Hepatocyte (in vitro differentiated cells): ENCODE measurements at places on chromosomes 3 and 15.

GRCh38 chr3:65702202-65702601 is 336.5 kb downstream of the MAGI1 start:
- H3K36me3 ChIP-seq: no peaks in the 10 kb centered on the region
- no peak for DNase-seq
- H3K27ac ChIP-seq: no peak overlapping the region
- H3K27me3 ChIP-seq: no peaks in the 10 kb centered on the region
- H3K4me1 ChIP-seq: no peaks in the 10 kb centered on the region
- no peak overlapping the region for H3K4me3 ChIP-seq

DNA sequence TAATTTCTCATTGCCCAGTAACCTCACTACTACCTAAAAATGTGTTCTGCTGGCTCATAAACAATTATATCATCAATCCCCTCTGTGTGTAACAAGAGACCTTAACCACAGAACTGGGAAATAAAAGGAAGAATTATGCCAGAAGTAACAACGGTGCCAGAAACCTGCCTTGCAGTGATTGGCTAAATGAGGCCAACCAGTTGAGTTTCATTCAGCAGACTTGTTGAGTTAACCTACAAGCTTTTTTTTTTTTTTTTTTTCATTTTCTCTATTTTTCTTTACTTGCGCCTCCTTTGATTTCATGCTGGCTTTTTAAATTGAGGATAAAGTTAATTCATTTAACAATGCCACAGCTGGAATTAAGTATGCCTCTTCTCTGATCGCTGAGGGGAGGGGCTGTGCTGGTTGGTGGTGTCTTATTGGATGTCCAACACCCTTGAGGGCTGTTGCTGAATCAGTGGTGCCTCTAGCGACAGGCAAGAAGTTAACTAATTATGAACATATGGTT is 30.0 kb upstream of the GMNC start:
- H3K36me3 ChIP-seq: no peaks in the 10 kb centered on the region
- no peak for DNase-seq
- H3K4me1 ChIP-seq: no peaks in the 10 kb centered on the region
- no peak overlapping the region for H3K4me3 ChIP-seq
- no peaks in the 10 kb centered on the region for H3K27me3 ChIP-seq

GRCh38 chr15:53331328-53332190 is 427.9 kb downstream of the WDR72 start:
- H3K4me3 ChIP-seq: no peak overlapping the region
- H3K27me3 ChIP-seq: no peaks in the 10 kb centered on the region
- no peak overlapping the region for H3K27ac ChIP-seq
- H3K4me1 ChIP-seq: no peaks in the 10 kb centered on the region

- no peaks in the 10 kb centered on the region for H3K27me3 ChIP-seq
- no peaks in the 10 kb centered on the region for H3K36me3 ChIP-seq
- H3K27ac ChIP-seq: no peak overlapping the region
- no peak overlapping the region for H3K4me3 ChIP-seq
Measured at GRCh38 chr15:36774765-36775164, 195.3 kb downstream of the CDIN1 start.

- H3K27me3 ChIP-seq: no peaks in the 10 kb centered on the region
- H3K4me3 ChIP-seq: no peak overlapping the region
- no peak overlapping the region for H3K27ac ChIP-seq
- no peak for DNase-seq
- H3K36me3 ChIP-seq: no peaks in the 10 kb centered on the region
- no peaks in the 10 kb centered on the region for H3K4me1 ChIP-seq
Measured at GRCh38 chr3:118485693-118486092, 549.0 kb downstream of the IGSF11 start.

DNA sequence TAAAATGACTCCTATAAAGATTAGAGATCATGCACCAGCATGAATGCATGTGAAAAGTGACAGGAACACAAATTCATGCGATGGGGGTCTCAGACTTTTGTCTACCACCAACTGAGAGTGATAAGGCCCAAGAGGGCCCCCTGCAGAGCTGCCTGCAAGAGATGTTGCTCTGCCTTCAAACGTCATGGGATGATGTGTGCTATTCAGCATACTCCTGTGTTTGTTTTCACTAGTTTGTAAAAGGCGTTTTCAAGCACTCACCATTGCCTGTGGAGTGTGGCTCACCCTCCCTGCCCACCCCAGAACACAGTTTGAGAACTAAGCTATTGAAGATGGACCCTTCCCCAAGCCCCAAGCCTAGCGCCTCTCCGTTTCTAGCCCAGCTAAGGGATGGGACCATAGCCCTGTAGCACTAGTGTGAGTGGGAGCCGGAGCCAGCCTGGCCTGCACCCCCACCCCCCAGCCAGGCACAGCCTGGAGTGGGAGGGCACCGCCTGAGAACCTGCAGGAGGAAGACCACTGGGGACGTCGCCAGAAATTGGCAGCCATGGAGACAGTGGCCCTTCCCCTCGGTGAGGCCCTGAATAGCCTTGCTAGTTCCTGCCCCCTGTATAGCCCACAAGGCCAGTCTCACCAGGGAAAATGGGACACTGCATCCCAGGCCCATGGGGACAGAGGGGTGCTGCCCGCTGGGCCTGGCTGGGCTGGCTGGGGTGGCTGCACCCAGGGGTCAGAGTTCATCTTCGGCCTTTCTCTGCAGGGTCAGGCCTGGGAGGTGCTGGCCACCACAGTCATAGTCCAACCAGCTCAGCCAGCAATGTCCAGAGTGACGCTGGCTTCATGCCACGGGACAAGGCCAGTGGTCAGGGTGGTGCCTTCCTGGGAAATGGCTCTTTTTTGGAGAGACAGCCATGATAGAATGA is 22.6 kb upstream of the KLF13 start:
- peaks cover 24% of the 10 kb centered on the region for H3K27me3 ChIP-seq
- H3K4me3 ChIP-seq: no peak overlapping the region
- no peak for DNase-seq
- no peaks in the 10 kb centered on the region for H3K36me3 ChIP-seq
- no peaks in the 10 kb centered on the region for H3K4me1 ChIP-seq

GRCh38 chr3:30621576-30621975 is 15.2 kb downstream of the TGFBR2 start:
- no peak overlapping the region for H3K27ac ChIP-seq
- no peaks in the 10 kb centered on the region for H3K36me3 ChIP-seq
- peaks cover 3% of the 10 kb centered on the region for H3K4me1 ChIP-seq
- H3K27me3 ChIP-seq: no peaks in the 10 kb centered on the region
- no peak for DNase-seq
- H3K4me3 ChIP-seq: no peak overlapping the region

DNA sequence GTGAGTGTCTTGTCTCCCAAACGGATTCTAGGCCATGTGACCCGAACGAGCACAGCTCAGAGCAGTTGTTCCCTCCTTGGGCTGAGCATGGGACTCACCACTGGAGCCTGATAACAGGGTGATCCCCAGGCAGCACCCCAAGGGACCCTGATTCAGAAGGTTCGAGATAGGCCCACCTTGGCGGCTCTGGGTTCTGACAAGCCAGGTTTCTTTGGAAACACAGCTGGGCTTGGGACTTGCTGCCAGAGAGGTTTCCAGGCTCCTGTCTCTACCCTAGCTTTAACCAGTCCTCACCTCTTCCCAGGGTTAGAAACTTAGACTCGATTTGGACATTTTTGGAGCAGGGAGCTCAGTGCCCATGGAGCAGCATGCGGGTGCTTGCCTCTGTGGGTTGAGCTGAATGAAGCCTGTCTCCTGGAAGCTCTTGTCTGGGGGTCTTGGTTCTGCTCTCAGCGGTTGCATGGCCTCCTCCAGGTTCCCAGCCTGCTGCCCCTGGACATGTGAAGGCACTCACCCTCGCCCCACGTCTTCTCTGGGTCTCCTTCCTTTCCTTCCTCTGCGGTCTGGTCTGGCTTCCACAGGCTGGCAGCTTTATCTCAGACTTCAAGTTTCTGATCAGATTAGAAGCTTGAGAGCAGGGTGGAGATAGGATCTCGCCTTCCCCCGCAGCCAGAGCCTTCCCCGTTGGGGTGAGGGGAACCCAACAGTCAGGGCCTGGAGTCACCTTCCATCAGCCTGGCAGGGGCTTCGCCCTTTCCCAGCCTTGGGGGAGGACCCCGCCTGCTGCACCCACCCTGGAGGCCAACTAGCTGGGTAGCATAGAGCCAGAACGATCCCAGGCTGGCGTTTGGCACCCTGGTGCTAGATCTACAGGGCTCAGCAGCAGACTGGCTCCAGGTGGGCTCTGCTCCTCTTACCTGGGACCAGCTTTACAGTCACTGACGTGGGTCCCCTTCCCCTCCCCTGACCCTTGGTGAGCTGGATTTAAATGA is 21.0 kb downstream of the PAQR5 start:
- H3K4me3 ChIP-seq: no peak overlapping the region
- no peaks in the 10 kb centered on the region for H3K36me3 ChIP-seq
- no peak overlapping the region for H3K27ac ChIP-seq
- H3K27me3 ChIP-seq: no peaks in the 10 kb centered on the region

DNA sequence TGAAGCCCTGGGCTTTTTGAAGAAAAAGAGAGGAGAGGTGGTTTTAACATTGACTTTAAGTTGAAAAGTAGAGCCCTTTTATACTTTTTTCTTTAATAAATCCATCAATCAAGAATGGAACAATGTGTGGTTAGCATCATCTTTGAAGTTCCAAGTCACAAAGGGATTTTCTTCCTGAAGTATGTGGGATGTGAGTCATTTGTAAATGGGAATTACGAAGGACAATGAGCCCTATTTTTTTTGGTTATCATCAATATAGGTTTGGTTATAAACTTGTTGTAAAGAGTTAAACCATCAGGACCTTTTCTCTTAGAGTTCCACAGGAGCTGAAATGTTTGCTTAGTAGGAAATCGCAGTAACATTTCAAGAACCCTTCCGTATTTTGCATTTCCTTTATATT is 38.3 kb downstream of the PIK3CA start:
- H3K4me3 ChIP-seq: no peak overlapping the region
- no peak overlapping the region for H3K27ac ChIP-seq
- H3K27me3 ChIP-seq: no peaks in the 10 kb centered on the region
- no peak for DNase-seq
- no peaks in the 10 kb centered on the region for H3K36me3 ChIP-seq

GRCh38 chr15:72339777-72340177 is 19.8 kb upstream of the CELF6 start:
- H3K27me3 ChIP-seq: no peaks in the 10 kb centered on the region
- no peak overlapping the region for H3K4me3 ChIP-seq
- peak overlapping the region; percentile 56 for H3K27ac ChIP-seq
- H3K36me3 ChIP-seq: no peaks in the 10 kb centered on the region
- H3K4me1 ChIP-seq: no peaks in the 10 kb centered on the region
- peak; percentile 68 for DNase-seq

DNA sequence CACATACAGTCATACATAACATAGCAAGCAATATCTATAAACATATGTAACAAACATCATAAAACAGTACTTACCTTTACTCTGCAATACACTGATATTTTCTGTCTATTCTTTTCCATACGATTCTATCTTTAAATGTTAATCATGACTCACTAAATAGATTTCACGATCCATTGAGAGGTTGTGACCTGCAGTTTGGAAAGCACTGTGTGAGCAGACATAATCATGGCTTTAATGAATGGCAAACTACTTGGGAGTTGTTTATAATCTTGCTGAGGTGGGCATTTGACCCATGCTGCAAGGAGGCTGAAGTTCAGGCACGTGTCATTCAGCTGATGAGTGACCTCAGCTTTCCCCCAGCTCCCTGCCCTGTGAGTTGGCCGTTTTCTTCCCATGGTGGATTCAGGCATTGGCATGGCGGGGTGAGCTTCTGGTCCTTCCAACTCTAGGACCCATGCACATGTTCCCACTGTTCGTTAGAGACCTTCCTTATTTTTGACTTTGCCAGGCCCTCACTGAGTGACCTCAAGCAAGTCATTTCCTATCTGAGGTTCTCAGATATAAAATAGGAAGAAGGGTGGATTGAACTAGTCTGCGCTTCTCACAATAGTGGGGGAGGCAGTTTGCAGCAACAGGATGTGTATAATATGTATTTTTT is 41.7 kb downstream of the PAQR5 start:
- H3K36me3 ChIP-seq: no peaks in the 10 kb centered on the region
- H3K27ac ChIP-seq: no peak overlapping the region
- DNase-seq: no peak
- no peaks in the 10 kb centered on the region for H3K27me3 ChIP-seq
- H3K4me3 ChIP-seq: no peak overlapping the region
- no peaks in the 10 kb centered on the region for H3K4me1 ChIP-seq

GRCh38 chr15:94338243-94338846 is 107.0 kb downstream of the MCTP2 start:
- no peak for DNase-seq
- H3K36me3 ChIP-seq: peaks cover 4% of the 10 kb centered on the region
- H3K4me1 ChIP-seq: no peaks in the 10 kb centered on the region
- no peak overlapping the region for H3K27ac ChIP-seq
- no peaks in the 10 kb centered on the region for H3K27me3 ChIP-seq
- no peak overlapping the region for H3K4me3 ChIP-seq

- no peak overlapping the region for H3K27ac ChIP-seq
- no peaks in the 10 kb centered on the region for H3K27me3 ChIP-seq
- no peaks in the 10 kb centered on the region for H3K36me3 ChIP-seq
- H3K4me3 ChIP-seq: no peak overlapping the region
Measured at GRCh38 chr3:3627114-3627513, 172.1 kb upstream of the LRRN1 start.

DNA sequence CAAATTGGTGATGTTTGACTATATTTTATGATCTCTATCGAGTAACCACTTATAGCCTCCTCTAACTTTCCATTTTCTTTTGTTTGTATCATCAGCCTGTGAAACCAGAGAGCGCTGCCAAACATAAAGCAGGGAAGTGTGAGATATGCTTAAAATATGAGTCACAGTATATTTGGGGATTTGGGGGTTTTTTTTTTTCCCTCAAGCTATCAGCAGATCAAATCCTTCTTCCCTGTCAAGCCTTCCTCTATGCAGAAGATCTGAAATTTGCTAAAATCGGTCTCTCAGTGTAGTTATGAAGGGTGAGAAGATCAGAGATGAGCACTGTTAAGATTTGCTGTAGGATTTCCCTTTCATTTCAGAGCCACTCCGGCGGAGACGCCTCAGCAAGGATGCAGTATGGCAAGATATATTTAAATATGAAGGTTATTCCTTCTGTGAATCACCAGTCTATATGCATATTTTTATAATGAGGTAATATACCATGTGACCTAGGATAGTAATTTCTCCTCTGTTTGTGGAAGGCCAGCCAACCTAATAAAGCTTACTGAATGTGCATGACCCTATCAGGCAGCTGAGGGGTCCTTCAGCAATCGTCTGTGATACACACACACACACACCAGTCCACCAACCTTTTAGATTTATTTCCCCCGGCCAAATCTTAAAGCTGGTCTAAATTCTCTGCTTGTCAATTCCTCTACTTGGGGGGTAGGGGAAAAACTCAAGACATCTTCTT is 474.1 kb downstream of the FOXP1 start:
- H3K4me1 ChIP-seq: no peaks in the 10 kb centered on the region
- no peaks in the 10 kb centered on the region for H3K27me3 ChIP-seq
- H3K4me3 ChIP-seq: no peak overlapping the region

DNA sequence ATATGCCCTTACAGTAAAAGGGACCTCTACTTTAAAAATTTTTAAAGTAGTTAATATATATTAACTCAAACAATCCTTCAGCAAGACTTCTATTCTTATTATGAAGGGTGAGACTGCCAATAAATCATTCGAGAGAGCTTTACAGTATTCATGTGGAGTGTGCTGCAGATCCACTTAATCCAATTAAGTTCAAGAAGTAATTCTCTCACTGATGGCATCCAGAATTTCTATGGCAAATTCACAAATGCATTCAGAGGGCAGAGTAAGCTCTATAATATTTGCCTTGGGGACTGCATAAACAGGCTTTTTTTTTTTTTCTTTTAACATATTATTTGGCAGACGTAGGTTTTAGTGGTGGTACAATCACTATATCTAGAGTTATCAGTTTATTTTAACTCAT is 692.0 kb downstream of the NLGN1 start:
- H3K27ac ChIP-seq: no peak overlapping the region
- no peaks in the 10 kb centered on the region for H3K36me3 ChIP-seq
- no peaks in the 10 kb centered on the region for H3K4me1 ChIP-seq

- DNase-seq: peak; percentile 85
- no peak overlapping the region for H3K27ac ChIP-seq
- peaks cover 10% of the 10 kb centered on the region for H3K4me1 ChIP-seq
- no peaks in the 10 kb centered on the region for H3K36me3 ChIP-seq
Measured at GRCh38 chr3:49554633-49555265, 472 bp downstream of the BSN start.
